Activated CD8-positive, alpha-beta memory T cell treated with anti-CD3 and anti-CD28 coated beads for 4 hours (primary cell): ENCODE measurements at places on chromosomes 7 and 10.

DNA sequence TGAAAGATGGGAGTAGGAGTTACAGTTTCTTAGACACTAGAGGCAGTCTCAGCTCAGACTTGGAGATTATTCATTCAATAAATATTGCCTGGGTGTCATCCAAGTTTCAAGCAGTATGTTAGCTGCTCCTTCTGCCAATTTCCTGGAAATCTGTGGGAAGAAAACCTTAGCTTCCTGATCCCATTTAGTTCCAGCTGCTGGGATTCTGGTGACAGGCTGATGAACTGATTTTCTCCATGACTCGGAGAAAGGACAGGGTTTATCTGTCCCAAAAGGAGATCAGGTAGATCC lies 95.8 kb downstream of the CLEC2L start:
- no peak for DNase-seq

DNA sequence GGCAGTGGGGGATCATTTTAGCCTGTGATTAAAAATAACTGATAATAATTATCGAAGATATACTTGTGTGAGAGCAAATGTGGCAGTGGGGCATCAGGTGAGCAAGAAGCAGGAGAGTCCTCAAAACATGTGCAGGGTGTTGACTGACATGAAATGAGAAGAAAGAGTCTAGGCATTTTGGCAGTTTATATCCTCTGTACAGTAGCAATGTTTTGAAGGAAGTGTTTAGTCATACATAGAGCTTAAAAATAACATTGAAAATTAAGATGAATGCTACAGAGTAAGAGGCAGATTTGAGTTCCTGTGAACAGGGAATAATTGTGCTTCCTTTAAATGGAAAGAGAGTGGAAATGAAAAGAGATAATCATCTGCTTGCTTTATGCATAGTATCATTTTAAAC lies 47.4 kb downstream of the VPS50 start:
- no peak for DNase-seq

- no peak for DNase-seq
Measured at GRCh38 chr10:84540022-84540616, 211.7 kb downstream of the CCSER2 start.

GRCh38 chr7:50531401-50531911 lies 33.7 kb downstream of the DDC start:
- no peak for DNase-seq

GRCh38 chr10:22942437-22942836 lies 14.6 kb downstream of the ARMC3 start:
- no peak for DNase-seq

DNA sequence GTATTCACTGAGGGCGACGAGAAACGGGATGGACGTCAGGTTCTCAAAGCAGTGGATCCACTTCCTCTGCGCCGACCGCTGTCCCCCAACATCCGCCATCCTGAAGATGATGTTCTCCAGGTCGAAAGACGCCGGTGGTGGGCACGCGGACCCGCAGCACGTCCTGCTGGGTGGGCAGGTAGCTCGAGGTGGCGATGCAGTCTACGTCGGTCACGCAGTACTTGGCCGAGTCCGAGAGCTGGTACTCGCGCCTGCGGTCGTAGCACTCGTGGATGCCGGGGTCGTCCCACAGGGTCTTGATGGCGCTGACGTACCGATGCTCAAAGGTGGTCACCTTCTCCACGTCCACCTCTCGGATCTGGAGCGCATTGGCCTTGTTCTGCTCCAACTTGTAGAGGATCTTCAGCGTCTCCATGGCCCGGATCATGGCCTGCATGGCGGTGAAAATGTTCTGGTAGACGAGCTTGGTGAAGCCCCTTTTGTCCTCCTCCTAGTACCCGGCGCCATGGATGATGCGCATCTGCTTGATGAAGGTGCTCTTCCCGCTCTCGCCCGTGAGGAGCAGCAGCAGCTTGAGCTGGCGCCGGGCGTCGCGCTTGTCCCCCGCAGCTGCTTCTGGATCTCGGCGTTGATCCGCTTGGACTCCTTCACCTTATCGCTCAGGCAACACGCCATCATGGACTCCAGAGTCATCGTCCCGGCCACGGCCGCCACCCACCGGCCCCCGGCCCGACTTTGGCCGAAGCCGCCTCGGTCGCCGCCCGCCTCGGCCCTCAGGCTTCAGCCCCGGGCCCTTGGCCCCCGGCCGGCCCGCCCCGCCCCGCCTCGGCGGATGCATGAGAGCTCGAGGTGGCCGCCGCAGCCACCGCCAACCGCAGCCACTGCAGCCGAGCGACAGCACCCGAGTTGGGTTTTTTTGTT lies 122.9 kb upstream of the KCTD7 start:
- no peak for DNase-seq

GRCh38 chr7:42096681-42097561 lies 140.1 kb downstream of the GLI3 start:
- DNase-seq: no peak

DNA sequence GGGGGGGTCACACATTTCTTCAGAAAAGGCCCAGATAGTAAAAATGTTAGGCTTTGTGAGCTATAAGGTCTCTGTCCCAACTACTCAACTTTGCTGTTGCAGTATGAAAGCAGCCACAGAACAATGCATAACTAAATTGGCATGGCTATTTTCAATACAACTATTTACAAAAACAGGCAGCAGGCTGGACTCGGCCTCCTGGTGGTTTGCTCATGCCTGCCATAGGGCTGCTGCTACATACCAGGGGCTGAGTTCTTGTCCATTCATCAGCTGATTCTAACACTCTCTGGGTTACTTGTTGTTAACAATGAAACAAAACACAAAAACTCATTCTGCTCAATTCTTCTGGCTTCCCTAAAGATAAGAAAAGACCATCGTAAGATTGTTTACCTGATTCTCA lies 109.4 kb upstream of the ADAM12 start:
- no peak for DNase-seq

GRCh38 chr10:96740579-96741281 lies 20.4 kb upstream of the PIK3AP1 start:
- no peak for DNase-seq

DNA sequence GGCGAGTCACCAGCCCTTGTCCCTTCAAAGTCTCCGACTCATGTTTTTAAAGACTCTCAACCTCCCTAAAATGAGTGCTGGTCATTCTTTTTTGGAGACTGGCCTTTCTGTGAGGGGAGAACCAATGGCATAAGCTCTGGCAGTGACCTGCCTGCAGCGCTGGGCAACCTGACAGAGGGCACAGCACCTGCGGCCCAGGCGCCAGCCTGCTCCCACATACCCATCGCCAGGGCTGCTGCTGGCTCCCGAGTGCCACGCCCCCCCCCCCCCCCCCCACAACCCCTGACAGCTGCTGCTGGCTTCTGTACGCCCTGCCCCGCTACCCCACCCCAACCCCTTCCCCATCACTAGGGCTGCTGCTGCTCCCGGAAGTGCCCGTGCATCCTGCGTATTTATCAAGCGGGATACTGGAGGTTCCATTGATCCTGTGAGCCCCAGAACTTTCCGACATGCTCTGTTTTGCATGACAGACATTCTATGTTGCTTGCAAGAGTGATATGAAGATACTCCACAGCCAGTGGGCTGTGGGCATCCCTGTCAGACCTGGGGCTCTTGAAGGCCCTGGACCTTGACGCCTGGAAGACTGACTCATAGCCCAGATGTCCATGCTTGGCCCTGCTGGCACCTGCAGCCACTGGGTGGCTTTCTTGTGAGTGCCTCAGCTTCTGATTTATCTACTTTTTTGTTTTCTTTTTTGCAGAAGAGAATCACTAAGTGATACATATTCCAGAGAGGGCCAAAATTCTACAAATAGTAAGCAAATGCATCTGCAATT lies 243.9 kb downstream of the ZMYND11 start:
- DNase-seq: no peak

DNA sequence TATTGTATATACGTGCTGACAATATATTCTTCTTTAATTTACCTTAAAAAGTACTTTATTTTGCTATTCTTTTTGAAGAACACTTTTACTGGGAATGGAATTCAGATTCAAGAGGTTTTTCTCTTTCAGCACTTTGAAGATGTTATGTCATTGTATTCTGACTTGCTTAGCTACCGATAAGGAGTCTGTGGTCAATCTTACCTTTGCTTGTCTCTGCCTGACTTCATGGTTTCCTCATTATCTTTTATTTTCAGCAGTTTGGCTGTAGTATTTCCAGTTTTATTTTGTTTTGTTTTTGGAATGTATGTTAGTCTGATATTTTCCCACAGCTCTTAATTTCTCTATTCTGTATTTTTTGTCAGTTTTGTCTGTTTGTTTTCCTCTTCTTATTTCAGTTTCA lies 187.9 kb upstream of the SMIM30 start:
- DNase-seq: no peak

- no peak for DNase-seq
Measured at GRCh38 chr7:121313793-121314676, 14.8 kb upstream of the WNT16 start.

DNA sequence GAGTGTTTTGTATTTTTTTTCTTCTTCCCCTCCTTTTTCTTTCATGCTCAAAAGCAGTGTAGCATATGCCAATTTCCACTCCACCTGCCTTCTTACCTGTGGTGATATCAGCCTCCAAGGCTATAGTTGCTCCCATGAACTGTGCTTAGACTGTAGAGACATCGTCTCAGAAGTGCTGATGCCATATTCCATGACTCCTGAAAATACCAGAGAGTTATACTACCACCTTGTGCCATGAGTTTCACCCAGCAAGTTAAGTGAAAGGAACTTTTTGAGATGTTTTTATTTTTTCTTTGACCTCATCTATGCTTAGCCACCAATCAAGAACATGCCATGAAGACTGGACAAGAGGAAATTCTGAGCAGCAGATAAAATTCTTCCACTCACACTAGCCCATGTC lies 142.8 kb upstream of the SEMA3E start:
- DNase-seq: no peak

- no peak for DNase-seq
Measured at GRCh38 chr10:122161795-122162194, 109.3 kb upstream of the BTBD16 start.

DNA sequence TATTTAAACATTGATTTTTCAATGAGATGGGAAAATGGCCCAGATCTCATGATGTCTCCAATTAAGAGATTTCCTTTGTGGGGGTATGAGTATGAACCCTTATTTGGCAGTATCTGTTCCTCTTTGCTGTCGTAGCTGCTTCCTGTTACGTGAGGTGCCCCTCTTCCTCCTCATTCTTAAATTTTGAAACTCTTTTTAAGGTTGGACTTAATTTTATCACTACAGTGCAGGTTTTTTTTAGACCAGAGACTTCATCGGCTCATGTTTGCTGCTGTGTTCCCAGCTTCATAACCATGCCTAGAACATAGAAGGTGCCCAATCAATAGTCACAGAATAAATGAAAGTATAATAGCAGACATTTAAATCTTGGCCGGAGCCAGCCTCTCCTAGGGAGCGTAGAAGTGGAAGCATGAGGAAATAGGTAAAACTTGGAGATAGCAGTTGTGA lies 2.4 kb downstream of the MIOS start:
- no peak for DNase-seq

DNA sequence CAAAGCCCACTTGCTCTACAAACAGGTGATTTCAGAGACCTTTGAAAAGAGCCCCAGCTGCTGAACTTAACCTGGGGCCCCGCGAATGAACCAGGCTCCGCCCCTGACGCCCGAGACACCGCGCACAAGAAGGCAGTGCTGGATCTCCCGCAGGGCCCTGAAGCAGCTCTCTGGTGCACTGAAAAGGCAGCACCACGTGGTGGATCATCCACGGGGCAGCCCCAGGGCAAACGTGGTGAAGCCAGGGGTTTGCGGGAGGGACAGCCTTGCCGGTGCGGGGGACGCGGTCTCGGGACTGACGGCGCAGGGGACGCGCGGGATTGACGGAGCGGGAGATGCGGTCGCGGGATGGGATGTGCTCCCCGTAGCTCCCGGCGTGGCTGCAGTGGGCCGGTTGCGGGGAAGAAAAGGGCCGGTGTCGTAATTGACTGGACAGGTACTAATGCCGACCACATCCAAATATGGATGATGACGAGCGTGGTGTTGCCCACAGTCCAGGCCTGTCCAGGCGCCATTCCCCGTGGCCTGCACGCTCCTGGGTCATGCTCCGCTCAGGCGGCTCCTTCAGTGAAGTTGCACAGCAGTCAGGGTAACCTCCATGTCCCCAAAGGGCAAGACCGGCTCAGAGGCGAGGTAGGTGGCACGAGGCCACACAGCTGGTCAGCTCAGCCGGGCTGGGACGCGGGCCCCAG lies 421.1 kb downstream of the DNAJB6 start:
- DNase-seq: no peak

DNA sequence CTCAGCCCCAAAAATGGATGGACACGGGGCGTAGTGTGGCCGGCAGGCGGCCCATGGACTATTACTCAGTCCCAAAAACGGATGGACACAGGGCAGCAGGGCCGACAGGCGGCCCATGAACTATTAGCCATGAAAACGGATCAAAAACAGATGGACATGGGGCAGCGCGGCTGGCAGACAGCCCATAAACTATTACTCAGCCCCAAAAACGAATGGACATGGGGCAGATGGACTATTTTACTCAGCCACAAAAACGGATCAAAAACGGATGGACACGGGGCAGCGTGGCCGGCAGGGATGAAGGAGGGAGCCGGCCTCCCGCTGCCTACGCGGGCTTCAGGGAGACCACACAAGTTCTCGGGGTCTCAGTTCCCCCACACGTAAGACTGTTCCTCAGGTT lies 32.9 kb downstream of the GPER1 start:
- DNase-seq: no peak

GRCh38 chr7:121558288-121558687 lies 162.2 kb upstream of the FAM3C start:
- DNase-seq: no peak

GRCh38 chr7:80488851-80489370 lies 23.0 kb downstream of the GNAT3 start:
- DNase-seq: no peak

- DNase-seq: no peak
Measured at GRCh38 chr7:139131-139530, 53.2 kb upstream of the FAM20C start.

DNA sequence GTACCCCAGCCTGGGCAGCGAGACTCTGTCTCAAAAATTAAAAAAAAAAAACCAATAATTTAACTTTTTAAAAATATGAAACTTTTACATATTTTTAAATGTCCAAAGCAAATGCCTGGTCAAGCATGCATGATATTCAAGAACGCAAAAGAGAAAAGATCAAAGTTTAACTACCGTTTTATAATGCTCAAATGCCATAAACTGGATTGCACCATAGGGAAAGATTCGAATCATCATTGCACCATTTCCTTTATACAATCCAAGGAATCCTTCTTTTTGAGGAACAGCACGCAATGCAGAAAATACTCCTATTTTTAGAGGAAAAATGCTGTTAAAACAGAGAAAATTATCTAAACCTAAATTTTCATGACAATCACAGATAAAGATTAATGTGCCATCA lies 20.9 kb downstream of the SLC25A16 start:
- no peak for DNase-seq
